A172 (cell line): ENCODE measurements at places on chromosomes 2 and 18. TPM values are rescaled to one million over a fixed set of nuclear protein-coding genes. Genes with fewer than 3 reads are reported as not detected.

DNA sequence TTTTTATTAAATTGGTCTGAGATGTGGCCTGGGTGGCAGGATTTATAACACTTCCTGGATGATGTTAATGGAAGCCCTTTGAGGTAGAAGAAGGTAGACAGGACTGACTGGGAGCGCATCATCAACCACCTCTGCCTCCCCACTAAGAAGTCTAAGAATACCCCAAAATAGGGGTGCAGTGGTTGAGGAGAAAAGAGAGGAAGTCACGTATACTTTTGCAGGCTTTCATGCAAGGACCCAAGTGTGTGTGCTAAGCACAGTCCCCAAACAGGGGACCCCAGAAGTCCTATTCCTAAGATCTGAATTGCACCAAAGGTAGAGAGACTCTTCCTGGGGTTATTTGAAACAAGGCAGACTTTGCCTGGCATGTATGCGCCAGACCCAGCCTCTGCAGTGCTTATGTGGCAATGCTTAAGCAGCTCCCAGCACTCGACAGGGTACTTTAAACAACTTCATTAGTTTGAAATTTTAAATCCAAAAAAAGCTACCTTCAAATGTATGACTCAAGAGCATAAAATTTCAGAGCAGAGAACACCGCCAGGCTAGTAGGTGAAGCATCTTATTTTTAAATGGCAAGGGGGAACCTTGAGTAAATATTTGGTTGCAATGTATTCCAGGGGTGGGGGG is 35.3 kb downstream of the BCL2 start:
- DNase-seq, result no peak

GRCh38 chr18:37055137-37055802 is 226.3 kb downstream of the KIAA1328 start:
- DNase-seq, result no peak

- no peak for DNase-seq
Measured at GRCh38 chr18:59929621-59930295, 30.0 kb downstream of the PMAIP1 start.

GRCh38 chr2:130337735-130338325 is 4.9 kb upstream of the IMP4 start:
- peak; percentile 81 for DNase-seq

DNA sequence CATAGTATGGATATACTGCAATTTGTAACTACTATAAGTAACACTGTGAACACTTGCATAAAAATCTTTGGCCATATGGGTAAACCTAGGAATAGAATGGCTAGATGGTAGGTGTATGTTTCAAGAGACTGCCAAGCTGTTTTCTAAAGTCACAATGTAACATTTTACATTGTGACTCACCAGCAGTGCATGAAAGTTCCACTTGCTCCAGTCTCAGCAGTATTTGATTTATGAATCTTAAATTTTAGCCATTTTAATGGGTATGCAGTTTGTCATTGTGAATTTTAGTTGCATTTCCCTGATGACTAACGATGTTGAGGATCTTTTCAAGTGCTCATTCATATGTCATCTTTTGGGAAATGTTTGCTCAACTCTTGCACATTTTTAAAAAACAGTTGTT is 86.1 kb downstream of the FARSB start:
- DNase-seq, result peak; percentile 65

- no peak for DNase-seq
Measured at GRCh38 chr2:60509066-60509465, 44.4 kb downstream of the BCL11A start.

DNA sequence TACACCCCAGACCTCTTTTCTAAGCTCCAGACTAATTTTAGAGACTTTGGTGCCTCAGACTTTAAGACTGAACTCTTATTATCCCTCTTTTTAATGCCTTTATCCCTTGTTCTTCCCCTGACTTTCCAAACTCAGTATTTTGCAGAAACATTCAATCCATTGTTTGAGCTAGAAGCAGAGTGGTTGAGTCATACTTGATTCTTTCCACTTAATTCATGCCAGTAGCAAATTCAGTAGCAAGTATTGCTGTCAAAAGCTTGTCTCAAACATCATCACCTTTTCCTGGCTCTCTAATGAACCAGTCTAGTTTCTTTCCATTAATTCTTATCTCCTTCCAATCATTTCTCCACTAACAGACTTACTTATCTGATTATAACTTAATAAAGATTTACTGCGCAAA is 699.7 kb upstream of the ZNF804A start:
- DNase-seq, result peak; percentile 12

SCN3A gene
- 0.38 TPM in 1 of 2 replicates, not detected in the other for total RNA-seq

UGT1A8 gene
- total RNA-seq, result not detected in 2 replicates

PLCL1 gene
- total RNA-seq, result not detected in 2 replicates

RESP18 gene
- total RNA-seq, result not detected in 2 replicates
